ENCODE measurements at places on chromosomes 2 and 18.
A peak's percentile ranks its signal among the peaks of the same experiment; 100 is the strongest.

DNA sequence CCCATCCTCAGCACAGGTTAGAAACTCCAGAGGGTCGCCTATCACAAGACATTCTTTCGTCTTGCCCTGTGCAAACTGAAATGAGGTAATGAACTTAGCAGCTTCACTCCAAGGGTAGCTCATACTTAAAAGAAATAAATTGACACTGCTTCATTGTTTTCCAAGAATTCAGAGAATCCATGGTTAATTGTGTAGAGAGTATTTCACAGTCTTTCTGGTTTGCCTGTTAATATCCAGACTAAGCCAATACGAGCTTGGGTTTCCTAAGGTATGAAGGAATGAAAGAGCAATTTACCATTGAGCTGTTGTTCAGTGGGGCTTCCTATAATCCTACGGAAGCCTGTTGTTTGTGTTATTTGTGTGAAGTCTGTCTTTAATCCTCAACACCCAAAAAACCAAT is 58.7 kb downstream of the FAM124B start:
- no peak for DNase-seq

DNA sequence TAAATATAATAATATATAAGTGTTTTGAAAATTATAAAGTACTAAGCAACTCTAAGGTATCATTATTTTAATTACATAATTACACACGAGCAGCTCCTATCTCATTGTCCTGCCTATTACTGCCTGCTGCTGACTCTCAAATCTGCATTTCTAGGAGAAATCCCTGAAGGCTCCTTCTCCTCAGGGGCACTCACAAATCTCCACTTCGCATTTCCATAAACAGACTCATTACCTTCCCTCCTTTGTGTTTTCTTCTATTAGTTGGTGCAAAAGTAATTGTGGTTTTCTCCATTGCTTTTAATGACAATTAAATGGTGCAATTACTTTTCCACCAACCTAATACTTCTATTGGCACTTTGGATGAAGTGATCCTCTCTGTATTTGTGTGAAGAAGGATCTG is 135.0 kb upstream of the HNMT start:
- no peak for DNase-seq

DNA sequence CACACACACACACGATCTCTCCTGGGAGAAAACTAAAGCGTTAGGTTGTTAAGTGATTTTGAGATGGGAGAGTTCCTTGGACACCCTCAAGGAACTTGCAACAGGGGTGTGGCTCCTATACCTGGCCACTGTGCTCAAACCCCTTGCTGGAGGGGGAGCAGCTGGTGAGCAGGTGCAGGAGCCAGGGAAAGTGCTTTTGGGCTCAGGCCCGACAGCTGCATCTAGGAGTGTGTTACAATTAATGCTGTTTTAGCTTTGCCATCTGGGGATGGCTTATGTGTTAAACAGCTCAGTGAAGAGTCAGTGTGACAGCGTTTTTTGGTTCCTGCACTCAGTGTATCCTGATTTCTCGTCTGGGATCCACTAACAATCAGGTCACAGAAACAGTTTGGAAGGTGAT is 510.8 kb downstream of the TRIB2 start:
- DNase-seq: no peak

DNA sequence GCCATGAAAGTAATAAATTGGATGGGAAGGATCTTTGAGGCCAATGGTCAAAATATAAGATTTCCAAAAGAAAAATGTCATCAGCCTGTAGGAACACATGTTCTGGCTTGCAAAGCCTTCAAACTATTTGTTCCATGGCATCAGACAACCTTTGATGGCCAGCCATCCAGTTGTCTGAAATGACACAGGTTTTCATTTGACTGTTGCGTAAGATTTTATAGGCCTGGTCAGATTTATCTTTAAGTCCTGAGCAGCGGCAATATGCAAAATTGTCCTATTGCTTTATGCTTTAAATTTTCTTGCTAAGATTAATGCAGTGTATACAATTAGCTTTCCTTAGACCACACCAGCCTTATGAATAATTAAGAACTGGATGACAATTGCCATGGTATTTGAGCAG is 167.1 kb downstream of the AGPS start:
- no peak for DNase-seq

DNA sequence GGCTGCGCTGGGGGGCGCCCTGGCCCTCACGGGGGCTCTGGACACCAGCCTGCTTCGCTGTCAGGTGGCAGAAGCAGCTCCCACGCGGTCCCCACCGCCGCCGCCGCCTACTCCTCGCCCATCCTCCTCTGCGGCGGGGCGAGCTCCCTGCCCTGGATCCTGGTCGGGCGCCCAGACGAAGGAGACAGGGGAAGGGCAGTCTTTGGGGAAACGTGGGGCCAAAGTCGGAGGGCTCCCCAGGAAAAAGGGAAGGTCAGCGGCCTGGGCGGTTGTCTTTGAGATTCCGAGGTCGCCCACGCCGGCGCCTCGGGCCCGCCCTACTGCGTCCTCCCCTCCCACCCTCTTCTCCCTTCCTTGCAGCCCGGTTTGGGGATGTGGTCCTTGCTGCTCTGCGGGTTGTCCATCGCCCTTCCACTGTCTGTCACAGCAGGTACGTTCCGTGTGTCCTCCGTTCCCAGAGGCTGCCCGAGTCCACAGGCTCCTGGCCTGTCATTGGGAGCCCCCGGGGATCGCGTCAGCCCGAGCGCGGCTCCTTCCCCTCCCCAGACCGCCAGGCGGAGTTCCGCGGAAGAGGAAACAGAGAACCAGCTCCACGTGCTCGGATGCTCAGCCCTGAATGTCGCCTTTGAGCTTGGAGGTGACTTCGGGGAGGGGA is 800 bp downstream of the IL1RL2 start:
- DNase-seq: peak; percentile 28

DNA sequence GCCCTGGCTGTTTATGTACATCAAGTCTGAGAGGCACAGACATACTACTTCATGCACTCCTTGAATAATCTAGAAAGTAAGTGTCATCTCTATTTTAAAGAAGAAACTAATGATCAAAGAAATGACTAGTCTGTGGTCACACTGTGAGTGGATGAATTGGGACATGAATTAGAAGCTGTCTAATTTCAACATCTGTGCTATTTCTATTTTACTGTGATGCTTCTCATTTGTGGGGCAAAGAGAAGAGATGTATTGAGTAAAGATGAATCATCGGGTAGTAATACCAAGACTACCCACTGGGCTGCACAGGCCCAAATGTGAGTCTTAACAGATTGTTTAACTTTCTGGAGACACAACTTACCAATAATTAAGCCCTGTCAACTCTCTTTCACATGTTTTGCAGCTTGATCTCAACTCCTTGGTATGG is 42.4 kb upstream of the MTIF2 start:
- no peak for DNase-seq

GRCh38 chr2:168660870-168661862 is 141.3 kb upstream of the NOSTRIN start:
- no peak for DNase-seq

GRCh38 chr2:23008951-23009350 is 376.0 kb upstream of the KLHL29 start:
- DNase-seq: no peak

GRCh38 chr2:31413862-31414550 is 536 bp downstream of the XDH start:
- DNase-seq: no peak

DNA sequence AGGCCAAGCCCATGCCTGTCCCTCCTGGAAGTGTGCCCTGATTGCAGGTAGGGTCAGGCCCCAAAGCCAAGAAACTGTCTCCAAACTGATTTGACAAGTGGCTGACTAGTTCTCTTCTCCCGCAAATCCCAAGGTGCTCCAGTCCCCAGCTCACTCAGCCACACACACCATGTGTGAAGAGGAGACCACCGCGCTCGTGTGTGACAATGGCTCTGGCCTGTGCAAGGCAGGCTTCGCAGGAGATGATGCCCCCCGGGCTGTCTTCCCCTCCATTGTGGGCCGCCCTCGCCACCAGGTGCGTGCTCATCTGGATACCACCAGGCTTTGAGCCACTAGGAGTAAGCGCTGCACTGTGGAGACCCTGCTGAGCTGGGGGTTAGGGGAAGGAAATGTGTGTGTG is 8.3 kb downstream of the ACTG2 start:
- no peak for DNase-seq

DNA sequence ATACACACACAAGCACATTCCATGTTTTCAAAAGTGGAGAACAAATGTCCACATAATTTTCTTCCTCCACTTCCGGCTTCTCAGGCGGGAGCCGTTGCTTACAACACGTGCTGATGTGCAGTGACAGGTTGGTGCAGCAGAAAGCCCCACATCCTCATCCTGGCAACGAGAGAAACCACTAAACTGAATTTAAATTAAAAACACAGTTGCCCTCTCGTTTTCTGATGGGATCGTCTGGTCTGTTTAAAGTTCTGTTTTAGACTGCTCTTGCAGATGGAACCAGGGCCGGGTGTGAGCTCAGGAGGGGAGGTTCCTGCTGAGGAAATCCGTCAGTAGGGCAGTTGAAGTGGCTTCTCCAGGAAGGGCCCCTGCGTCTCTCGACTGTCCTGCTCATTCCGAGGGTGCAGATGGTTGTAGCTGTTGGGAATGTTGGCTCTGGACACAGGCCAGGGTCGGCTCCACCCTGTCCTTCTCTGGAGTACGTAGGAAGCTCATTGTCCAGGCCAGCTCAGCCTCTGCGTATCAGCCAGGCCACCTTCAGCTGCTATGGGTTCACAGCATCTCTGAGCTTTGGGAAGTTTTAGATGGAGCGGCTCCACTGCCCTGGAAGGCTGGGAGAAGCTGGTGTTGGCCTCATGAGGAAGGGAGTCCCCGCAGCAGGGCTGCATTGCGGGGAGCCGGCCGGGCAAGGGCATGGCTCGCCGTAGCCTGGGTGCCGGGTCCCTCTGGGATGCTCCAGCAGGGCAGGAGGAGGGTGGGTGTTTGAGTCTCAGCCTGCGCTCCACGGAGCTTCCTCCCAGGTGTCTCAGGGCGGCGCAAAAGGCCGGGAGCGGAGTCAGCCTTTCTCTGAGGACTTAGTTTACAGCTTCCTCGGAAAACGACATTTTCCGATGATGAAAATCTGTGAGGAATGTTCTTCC is 58.3 kb downstream of the NFATC1 start:
- no peak for DNase-seq

DNA sequence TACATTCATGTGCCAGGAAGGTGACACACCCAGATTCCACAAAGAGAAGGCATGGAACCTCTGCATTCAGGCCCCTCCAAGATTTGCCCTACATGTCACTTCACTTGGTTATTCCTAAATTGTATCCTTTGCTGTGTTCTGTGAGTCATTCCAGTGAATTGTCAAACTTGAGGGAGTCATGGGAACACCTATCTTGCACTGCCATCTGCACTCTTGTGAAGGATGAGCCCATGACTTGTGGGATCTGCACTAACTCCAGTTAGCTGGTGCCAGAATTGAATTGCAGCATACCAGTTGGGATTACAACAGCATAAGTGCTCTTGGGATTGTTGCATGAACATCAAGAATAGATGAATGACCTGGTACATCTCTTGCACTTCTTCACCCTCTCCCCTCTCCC is 1288.0 kb upstream of the ZEB2 start:
- no peak for DNase-seq

DNA sequence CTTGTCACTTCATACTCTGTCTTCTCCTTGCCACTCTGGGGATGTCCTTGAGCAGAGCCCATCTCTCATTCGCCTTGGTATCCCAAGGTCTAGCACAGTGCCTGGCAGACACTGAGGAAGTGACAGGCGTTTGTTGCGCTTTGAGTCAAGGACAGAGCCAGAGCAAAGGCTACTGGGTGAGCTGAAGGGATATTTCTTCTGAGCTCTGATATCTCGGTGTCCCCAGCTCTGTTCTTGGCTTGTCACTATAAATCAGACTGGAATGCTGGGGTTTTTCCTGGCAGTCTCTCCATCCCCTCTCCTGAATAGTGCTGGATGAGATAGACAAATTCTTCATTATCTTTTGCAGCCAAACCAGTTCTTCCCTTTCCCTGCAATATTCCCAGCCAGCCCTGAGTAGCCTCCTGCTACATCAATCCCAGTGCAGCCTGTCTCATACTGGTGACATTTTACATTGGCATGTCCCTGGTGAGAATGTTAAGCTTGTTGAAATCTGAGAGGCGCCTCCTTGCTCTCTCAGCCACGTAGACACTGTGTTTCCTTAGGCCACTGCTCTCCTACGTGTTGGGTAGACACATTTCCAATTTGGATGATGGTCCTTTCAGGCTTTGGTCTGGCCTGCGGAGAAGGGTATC is 61.7 kb downstream of the CTIF start:
- DNase-seq: no peak

DNA sequence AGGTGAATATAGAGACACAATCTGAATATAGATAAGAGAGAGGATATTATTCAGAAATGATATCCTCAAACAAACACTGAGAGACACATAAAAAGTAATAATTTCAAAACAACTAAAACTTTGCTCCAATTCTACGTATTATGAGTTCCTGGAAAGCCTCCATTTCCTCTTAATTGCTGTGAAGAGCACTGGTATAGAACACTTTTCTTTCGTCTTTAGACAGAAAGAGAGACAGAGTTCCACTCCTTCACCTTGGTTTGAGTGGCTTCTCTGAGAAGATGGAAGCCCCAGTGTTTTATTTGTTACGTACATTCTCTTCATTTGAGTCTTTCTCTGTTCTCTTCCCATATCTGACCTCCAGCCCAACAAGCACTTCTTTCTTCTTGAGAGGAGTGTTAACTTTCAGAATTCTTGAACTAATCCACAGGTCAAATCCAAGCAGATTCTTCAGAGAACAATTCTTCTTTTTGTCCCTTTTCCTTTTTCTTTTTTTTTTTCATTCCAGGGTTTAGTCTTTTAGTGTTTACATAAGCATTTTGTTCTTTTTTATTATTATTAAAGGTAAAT is 6.4 kb upstream of the PIK3C3 start:
- DNase-seq: no peak

DNA sequence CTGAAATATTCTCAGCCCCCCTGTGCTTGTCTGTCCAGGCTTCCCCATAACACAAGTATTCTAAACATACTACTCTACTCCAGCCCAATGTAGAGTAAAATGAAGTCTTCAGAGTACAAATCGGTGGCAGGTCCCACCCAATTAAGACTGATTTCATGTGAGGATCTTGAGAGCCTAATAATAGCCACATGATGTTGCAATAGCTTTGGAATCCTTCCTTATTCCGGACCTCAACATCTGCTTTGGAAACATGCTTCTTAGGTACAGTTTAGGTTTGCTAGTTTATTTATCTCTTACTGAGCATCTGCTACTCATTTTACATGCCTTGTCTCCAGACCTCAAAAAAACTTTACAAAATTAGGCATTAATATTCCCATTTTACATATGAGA is 207.3 kb upstream of the RAB6C start:
- no peak for DNase-seq

- no peak for DNase-seq
Observed at GRCh38 chr2:142769761-142770160, 107.7 kb upstream of the KYNU start.

DNA sequence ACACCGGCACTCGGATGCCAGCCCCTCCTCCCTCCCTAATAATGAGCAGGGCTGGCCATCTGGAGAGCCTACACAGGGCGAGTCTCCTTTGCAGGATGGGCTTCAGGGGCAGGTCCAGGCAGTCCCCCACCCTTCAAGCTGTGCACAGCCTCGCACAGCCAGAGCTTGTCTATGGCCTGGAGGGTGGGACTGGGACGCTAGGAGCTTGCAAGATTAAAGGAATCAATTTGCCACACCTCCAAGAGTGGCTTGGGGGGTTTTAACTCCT is 43.9 kb upstream of the OTOF start:
- no peak for DNase-seq
